ENCODE measurements at places on chromosomes 13 and 19.

- DNase-seq, result no peak
Measured at GRCh38 chr19:326871-327270, 17.7 kb downstream of the MIER2 start.

- DNase-seq, result no peak
Measured at GRCh38 chr19:38670921-38671398, 23.5 kb downstream of the ACTN4 start.

- DNase-seq, result no peak
Measured at GRCh38 chr13:94822356-94822755, 110.0 kb upstream of the SOX21 start.

DNA sequence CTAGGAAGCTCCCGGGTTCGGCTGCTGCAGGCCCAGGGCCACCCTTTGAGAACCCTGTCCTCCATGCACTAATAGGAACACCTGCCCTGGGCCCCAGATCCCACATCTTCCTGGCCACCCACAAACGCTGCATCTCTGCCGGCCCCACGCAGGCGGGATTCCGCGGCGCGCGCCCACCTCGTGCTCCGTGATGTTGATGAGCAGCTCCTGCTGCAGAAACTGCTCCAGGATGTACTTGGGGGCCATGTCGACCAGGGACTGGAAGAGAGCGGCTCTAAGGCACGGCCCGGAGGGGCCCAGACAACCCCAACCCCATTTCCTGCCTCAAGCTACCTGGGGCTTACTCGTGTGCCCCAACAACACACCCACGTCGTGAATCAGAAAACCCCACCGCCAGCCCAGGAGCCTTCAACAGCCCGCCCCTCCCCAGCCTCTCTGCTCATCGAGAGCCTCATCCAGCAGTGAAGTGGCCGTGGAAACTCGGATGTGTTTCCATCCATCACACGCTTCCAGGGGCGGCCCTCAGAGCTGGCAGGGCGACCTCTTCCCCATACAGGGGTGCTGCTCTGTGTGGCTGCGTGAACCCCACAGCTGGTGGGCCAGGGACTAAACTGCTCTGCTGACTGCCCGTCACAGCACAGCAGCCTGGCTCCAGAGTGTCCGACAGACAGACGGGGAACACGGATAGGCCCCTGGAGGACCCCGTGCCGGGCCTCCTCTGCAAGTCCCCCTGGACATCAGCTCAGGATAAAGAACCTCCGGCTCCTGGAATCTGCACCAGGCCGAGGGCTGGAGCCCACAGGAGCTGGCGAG lies 4.2 kb downstream of the POLR2E start:
- DNase-seq, result no peak

- no peak for DNase-seq
Measured at GRCh38 chr13:41939398-41939797, 21.5 kb downstream of the VWA8 start.

DNA sequence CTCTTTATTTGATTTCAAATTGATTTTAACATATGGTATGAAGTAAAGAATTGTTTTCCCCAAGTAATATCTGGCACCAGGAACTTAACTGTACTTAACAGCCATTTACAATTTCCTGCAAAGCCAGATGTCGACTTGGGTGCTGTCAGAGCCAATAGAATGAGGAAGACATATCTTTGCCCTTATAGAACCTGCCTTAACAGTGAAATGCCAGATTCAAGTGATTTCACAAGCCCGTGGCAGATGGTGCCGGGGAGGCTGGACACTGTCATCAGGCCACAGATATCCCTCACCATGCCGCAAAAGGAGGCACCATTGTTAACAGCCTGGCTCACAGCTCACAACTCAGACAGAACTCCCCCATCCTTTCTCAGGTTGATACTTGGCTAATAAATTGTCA lies 48.7 kb downstream of the ESD start:
- DNase-seq, result no peak

GRCh38 chr13:62932256-62932883 lies 1516.7 kb upstream of the PCDH20 start:
- DNase-seq, result no peak

- DNase-seq, result no peak
Measured at GRCh38 chr19:24059563-24060295, 27.3 kb upstream of the ZNF254 start.

DNA sequence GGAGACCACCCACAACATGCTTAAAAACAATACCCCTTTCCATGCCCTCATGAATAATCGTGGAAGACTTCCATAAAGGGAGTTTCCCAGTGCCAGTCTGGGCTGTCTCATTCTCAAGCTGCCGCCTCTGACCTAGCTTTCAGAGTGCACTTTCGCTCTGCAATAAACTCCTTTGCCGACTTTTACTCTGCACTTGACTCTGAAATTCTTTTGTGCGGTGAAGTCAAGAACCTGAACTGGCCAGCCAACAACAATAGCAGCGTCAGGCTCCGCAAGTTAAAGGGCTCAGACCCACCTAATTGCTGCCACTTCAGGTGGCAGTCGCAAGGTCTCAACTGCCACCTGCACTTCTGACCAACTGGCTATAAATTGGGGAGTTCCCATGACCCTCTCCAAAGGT lies 10.3 kb upstream of the LEUTX start:
- DNase-seq, result no peak

DNA sequence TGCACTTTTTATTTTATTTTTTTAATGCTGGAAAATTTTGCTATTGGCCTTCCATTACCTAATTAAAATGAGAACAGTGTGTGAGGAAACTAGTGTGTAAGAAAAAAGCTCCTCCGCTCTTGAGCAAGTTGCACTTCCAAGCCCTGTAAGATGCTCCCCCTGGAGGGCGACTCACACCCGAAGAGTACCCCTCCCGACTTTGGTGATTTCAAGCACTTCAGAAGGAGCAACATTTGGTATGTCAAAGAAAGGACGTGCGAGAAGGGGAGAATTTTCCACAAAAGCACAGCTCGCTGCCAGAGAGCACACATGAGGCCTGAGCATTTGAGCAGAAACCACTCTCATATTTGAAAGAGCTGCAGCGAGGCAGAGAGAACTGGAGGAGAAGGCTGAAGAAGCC lies 504.4 kb downstream of the FGF9 start:
- DNase-seq, result no peak

- DNase-seq, result no peak
Measured at GRCh38 chr19:17727843-17728242, 8.6 kb downstream of the MAP1S start.

GRCh38 chr13:86729206-86729605 lies 930.0 kb upstream of the SLITRK6 start:
- DNase-seq, result no peak

- DNase-seq, result no peak
Measured at GRCh38 chr13:94813920-94814475, 101.7 kb upstream of the SOX21 start.

DNA sequence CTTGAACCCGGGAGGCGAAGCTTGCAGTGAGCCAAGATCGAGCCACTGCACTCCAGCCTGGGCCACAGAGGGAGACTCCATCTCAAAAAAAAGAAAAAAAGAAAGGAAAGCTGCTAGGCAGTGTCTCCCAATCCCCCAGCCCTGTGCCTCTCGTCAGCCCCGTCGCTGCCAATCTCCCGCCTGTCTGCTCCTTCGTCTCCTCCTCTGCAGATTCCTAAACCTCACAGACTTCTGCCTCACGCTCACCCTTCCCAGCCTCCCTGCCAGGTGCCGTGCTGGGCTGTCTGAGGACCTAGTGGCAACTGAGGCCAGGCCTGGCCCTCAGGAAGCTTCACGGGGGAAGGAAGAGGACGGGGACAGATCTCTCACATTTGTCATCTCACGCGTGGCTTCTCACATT lies 21.5 kb downstream of the DPF1 start:
- no peak for DNase-seq

DNA sequence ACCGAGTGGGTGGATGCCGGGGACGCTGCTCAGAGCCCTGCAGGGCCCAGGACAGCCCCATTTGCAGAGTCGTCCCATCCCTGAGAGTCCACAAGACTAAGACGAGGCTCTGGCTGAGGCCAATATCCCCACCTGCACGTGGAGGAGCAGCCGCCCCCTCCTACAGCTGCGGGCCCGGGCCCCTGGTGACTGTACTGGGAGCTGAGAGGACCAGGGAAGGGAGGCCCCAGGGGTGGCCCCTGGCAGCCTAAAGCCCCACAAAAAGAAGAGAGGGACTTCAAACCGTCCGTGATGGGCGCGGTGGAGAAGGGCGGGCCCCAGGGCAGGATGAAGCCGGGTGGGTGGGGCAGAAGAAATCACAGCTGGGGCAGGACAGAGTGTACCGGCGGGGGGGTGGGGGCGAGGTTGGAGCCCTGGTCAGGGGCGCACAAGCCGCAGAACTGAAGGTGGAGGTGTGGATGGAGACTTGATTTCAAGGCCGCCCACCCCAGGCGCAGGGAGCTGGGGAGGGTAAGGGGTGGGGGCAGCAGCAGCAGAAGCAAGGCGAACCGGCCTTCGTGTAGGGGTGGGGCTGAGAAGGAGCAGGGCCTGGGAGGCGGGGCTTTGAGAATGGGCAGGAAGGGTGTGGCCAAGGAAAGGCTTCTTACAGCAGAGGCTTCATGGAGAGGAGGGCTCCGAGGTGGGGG lies 12.9 kb downstream of the CFD start:
- no peak for DNase-seq

DNA sequence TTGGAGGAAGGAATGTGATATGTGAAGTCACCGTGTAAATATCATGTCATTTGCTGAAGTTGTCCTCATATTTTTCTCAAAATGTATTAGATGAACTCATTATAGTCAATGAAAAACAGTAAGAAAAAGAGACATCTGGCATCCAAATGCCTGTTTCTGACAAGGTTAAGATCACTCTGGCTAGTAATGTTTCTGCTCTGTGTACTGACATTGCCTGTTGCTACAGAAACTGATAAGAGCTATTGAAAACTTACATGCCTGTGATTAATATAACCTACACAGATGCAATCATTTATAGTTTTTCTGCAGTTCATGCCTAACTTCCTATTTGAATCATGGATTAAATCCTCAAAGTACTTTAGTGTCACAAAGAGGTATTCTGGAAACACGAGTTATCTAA lies 249.8 kb downstream of the NBEA start:
- DNase-seq, result no peak

DNA sequence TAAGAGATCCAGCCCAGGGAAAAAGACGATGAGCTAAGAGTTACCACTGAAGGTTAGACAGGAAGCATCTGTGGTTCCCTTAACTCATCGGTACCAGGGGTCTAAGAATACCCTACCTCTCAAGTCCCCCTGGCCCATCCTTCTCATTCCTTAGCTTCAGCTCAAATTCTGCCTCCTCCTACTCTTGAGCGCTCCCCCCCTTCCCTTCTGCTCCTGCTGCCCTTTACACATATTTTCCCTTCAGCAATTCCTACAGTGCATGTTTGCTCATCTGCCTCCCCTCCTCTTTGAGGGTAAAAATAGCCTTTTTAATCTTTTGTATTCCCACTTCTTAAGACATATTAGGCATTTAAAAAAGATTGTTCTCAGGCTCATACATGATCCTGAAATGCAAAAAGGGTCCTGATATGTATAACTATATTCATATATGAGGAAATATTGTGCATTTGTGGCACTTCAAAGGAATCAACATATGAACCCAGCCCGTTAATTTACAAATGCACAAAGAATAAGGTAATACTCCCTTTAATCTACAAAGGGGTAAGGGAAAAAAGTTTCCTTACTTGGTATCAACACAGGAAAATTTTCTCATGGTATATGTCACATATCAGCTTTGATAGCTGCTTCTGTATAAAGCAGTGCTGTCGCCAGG lies 33.1 kb downstream of the LNX2 start:
- DNase-seq, result no peak

DNA sequence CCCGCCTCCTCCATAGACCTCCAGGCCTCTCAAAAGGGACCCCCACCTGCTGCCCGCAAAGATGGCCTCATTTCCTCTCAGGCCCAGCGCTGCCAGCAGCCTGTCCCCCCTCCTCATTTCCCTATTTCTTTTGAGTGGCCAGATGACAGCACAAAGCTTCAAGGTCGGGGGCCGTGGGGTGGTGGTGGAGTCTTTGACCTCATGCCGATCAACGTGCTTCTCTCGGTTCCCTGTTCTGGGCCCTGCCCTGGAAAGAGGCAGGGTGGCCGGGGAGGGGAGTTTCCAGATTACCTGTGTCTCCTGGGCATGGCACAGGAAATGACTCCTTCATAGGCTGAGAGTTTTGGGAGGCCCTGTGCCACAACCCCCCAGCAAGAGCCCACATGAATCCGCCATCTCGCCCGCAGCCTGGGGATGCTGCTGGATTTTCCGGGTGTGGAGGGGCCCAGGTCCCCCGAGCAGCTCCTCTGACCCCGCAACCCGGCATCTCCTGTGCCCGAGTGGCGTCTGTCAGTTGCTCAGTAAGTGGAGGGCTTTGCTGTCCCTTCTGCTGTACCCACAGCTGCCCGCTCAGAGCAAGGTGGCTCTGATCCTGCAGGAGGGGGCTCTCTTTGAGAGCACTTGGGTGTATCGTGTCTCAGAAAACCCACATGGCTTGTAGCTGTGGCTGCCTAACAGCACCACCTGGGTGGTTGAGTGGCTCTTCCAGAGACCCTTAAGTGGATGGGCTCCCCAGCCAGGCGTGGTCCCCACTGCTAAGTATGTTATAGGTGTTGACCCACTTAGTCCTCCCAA lies 139.4 kb downstream of the SIPA1L3 start:
- no peak for DNase-seq

DNA sequence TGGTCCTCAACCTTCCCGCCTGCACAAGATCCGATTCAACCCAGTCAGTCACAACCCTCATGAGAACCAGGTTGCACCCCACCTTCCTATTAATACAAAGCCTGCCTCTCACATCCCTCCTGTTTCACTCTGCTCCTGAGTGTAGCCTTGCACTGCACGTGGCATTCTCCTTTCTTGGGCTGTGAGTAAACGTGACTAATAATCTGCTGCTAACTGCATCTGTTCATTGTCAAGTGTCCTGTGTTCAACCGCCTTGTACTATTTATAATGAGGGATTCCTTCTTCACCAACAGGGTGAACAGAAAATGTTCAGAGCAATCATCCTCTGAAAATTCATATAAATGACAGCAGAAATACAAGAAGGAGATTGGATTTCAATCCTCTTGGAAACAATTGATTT lies 1608.2 kb downstream of the SLITRK5 start:
- no peak for DNase-seq

GRCh38 chr13:53848366-53848961 lies 819.9 kb downstream of the OLFM4 start:
- no peak for DNase-seq

DNA sequence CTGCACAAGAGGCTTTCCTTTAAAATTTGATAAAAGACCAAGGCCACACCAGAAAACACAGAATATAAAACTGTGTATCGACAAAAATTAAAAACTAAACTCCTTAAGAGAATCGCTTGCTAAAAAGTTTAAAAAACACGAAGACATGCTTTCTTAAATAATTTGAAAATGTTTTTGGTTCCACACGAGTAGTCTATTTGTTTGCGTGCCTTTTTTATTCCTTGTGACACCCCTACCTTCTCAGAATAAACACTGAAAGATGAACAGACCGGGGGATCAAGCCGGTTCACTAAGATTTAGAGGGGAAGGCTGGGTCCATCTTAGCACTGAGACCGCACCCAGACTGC lies 256.4 kb upstream of the STARD13 start:
- no peak for DNase-seq

GRCh38 chr13:67554746-67555452 lies 324.8 kb upstream of the PCDH9 start:
- DNase-seq, result no peak

Measured in globus pallidus (tissue), 1 donor.